ENCODE measurements at places on chromosomes 4 and X.

DNA sequence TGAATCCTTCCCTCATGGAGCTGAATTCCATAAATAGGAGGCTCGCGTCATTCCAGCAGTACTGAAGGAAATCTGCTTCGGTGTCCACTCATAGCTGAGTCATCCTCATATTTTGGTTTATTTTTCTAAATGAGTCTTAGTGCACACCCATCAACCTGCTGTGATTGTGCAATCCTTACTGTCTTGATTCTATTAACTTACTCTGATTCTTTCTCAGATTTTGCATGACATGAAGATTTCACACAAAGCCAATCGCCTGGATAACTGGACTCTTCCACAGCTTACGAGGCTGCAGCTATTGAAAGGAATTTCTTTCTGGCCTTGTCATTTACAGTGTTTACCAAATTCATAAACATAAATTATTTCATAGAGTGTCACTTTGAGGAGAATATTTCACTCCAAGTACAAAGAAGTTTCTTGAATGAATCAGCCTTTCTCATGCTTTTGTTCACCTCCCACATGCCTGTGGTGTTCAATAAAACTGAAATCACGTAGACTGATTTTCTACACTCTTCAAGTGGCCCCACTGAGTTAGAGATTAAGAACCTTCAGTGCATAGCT, 207.6 kb upstream of the SLITRK2 start:
- no peaks in the 10 kb centered on the region for H3K36me3 ChIP-seq
- H3K27me3 ChIP-seq: no peaks in the 10 kb centered on the region
- no peak overlapping the region for H3K27ac ChIP-seq
- no peak overlapping the region for H3K4me3 ChIP-seq

- no peak overlapping the region for H3K27ac ChIP-seq
- no peaks in the 10 kb centered on the region for H3K27me3 ChIP-seq
- DNase-seq: no peak
- H3K4me3 ChIP-seq: no peak overlapping the region
- H3K4me1 ChIP-seq: no peaks in the 10 kb centered on the region
These were observed 1283.4 kb downstream of the PCDH7 start for GRCh38 chr4:32003548-32003947.

DNA sequence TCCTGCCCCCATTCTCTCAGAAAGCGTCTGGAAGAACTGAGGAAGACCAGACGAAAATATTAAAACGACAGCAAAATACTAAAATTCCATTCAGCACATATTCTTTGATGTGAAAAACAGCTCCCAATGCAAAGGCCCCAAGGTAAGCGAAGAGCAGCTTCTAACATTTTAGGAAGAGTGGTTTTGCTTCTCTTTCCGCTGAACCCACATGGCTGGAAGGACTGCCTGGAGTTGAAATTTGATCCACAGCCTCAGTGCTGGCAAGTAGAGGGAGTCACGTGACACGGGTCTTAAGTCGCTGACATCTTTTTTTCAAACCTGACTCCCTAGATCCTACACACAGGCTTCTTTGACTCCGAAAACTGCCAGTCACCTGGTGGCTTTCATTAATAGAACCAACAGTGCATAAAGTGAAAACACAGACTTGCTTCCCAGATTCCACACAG, at the start of gene FAM13A:
FAM13A (minus strand) TSS at position 233 of the 446 bp plus-strand sequence; CDS start at position 12, 221 bp downstream.
- H3K27me3 ChIP-seq: peaks cover 1% of the 10 kb centered on the region
- H3K36me3 ChIP-seq: peaks cover 2% of the 10 kb centered on the region
- H3K4me1 ChIP-seq: peaks cover 8% of the 10 kb centered on the region
- no peak for DNase-seq

DNA sequence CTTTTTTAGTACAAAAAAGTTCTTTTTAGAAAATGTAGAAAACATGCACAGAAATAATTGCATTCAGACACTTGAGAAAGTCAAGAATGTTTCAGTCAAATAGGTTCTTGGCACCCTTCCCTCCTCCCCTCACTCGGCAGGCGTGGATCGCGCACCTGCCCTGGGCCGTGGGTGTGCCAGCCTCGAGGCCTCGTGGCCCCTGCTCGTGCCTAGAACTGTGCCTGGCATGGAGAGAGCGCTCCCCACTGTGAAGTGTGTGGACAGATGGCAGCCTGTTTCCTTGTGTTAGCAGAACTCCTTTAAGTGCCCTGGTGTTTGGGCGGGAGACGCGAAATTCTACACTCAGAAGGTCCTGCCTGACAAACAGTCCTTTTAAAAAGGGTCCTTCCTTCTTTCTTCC, 14.7 kb downstream of the RGS12 start:
- DNase-seq: no peak
- H3K27ac ChIP-seq: no peak overlapping the region
- H3K4me3 ChIP-seq: no peak overlapping the region
- peaks cover 2% of the 10 kb centered on the region for H3K36me3 ChIP-seq
- H3K4me1 ChIP-seq: peaks cover 9% of the 10 kb centered on the region

DNA sequence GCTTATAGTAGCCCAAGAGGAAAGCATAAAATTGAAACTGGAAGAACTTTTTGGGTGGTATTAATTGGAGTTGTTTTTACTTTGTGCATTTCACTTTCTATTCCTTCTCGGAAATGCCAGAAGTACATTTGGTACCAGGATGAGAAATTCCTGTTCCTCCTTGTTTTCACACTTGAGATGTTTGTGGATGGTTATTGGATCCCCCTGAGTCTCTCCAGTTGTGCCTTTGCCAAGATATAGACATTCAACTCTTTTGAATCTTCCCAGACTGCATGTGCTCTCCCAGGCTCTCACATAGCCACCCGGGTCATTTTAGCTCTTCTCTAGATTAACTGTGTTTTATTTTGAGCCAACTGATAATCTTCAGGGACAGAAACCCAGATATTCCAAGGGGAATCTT, 120.5 kb downstream of the AFF1 start:
- H3K4me3 ChIP-seq: no peak overlapping the region
- no peak for DNase-seq
- H3K4me1 ChIP-seq: peaks cover 51% of the 10 kb centered on the region

DNA sequence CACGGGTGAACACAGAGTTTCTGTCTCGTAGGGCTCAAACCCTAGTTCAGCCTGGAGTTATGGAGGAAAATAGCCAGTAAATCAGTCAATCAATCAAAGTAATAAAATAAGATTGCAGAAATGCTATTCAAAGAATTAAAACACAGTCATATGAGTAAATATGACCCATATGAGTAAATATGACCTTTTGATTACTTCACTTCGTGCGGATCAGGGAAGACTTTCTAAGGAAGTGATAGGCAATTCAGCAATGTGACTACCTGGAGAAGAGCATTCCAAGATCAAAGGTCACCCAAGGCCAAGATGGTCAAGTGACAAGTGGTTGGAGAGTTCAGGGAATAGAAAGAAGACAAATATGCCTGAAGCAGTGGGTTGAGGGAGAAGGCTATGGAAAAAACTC, 722.6 kb downstream of the ADGRL3 start:
- no peak for DNase-seq
- no peak overlapping the region for H3K4me3 ChIP-seq
- H3K4me1 ChIP-seq: no peaks in the 10 kb centered on the region
- H3K27ac ChIP-seq: no peak overlapping the region

DNA sequence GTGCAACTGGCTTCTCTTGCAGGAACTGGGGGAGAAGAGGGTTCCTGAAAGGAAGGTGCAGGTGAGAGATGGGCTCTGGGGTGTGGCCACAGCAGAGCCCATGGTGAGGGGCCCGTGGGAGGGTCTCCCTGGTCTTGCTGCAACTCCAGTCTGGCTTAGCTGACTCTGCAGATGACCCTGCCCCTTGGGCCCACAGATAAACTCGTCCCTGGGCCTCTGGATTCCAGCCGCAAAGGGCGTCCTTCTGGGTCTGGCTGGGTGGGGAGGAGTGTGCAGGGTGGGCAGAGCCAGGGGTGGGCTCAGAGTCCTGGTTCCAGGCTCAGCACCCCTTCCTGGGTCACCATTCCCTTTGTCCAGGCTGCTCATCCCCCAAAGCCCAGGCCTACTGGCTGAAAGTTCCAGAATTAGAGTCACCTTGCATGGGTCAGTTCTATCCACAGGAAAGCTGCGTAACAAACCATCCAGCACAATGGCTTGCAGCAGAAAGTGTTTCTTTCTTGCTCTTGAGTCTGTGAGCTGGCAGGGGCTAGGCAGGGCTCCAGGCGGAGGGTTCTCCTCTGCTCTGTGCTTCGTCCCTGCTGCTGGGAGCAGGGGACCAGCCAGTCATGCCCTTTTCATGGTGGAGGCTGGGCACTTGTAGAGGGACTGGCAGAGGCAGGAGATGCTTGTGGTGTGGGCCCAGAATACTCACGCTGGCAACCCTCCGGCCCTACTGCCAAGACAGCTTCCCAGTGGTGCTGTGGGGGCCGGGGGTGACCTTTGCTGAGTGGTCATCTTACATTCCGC, 43.5 kb upstream of the ADRA2C start:
- no peak overlapping the region for H3K27ac ChIP-seq
- H3K4me3 ChIP-seq: no peak overlapping the region
- H3K36me3 ChIP-seq: peaks cover 6% of the 10 kb centered on the region
- DNase-seq: no peak

DNA sequence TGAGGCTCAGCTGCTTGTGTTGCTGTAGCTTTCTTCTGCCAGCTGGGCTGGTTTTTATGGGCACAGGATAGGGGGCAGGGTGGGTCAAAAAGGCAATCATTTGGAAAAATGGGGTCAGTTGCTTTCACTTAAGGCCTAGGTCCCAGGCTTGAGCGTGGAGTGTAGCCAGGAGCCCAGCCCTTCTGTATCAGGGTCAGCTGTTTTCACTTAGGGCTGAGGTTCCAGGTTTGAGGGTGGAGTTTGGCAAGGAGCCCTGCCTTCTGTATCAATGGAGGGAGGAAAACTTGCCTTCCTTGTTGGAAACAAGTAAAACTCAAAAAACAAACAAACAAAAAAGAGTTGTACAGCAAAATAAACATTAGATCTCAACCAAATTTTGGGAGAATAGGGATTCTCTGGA, 37.0 kb upstream of the UGT8 start:
- H3K36me3 ChIP-seq: peaks cover 3% of the 10 kb centered on the region
- H3K27me3 ChIP-seq: peaks cover 2% of the 10 kb centered on the region
- H3K27ac ChIP-seq: no peak overlapping the region
- H3K4me3 ChIP-seq: no peak overlapping the region
- no peak for DNase-seq

DNA sequence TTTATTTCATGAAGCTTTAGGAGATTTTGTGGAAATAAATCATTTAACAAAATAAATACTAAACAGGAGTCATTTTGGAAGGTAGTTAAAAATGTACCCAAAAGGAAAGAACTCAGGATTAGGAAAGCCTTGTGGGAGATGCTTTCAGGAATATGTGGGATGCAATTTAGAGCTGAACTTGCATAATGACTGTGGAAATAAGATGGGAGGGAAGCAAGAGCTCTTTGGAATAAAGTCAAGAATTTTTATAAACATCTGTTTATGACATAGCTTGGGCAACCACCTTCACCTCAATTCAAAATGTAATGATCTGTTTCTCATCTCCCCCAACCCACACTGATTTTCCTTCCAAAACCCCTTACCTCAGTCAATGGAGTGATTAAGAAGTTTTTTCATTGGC, 623.8 kb downstream of the FAT4 start:
- H3K4me3 ChIP-seq: no peak overlapping the region
- no peak overlapping the region for H3K27ac ChIP-seq
- no peak for DNase-seq
- H3K4me1 ChIP-seq: no peaks in the 10 kb centered on the region
- no peaks in the 10 kb centered on the region for H3K27me3 ChIP-seq

GRCh38 chr4:106690487-106690886, 321.9 kb upstream of the GIMD1 start:
- no peaks in the 10 kb centered on the region for H3K36me3 ChIP-seq
- DNase-seq: no peak
- no peak overlapping the region for H3K27ac ChIP-seq
- H3K4me1 ChIP-seq: no peaks in the 10 kb centered on the region
- no peaks in the 10 kb centered on the region for H3K27me3 ChIP-seq

GRCh38 chrX:129000018-129000417, 523.3 kb downstream of the SMARCA1 start:
- H3K27ac ChIP-seq: no peak overlapping the region
- H3K4me3 ChIP-seq: no peak overlapping the region
- no peaks in the 10 kb centered on the region for H3K4me1 ChIP-seq
- no peaks in the 10 kb centered on the region for H3K36me3 ChIP-seq
- no peak for DNase-seq
- H3K27me3 ChIP-seq: no peaks in the 10 kb centered on the region

- H3K4me1 ChIP-seq: peaks cover 6% of the 10 kb centered on the region
- H3K27ac ChIP-seq: no peak overlapping the region
- H3K27me3 ChIP-seq: no peaks in the 10 kb centered on the region
- no peak for DNase-seq
- H3K36me3 ChIP-seq: no peaks in the 10 kb centered on the region
- H3K4me3 ChIP-seq: no peak overlapping the region
These were observed 53.1 kb downstream of the ATXN3L start for GRCh38 chrX:13266641-13267345.

DNA sequence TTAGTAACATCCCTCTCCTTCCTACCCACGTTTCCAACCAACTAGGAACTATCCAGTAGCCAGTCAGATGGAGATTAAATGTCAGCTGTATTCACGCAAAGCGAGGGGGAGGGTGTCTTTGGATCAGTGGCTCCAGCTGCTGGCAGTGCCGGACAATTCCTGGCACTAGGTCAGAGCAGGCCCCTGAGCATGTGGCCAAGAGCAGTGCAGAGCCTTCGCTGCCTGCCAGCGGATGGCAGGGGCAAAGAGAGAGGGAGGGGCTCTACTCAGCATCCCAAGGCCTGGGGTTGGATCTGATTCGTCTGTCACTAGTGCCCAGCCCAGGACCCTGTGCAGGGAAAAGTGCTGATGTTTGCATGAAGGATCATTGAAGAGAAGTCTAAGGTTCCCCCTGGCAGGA, 28.7 kb upstream of the JAKMIP1 start:
- no peak overlapping the region for H3K27ac ChIP-seq
- H3K36me3 ChIP-seq: no peaks in the 10 kb centered on the region
- DNase-seq: no peak
- H3K27me3 ChIP-seq: peaks cover 9% of the 10 kb centered on the region
- H3K4me3 ChIP-seq: no peak overlapping the region

GRCh38 chrX:10195425-10195824, 38.6 kb downstream of the CLCN4 start:
- H3K27me3 ChIP-seq: no peaks in the 10 kb centered on the region
- peak overlapping the region; percentile 39 for H3K27ac ChIP-seq
- H3K4me3 ChIP-seq: no peak overlapping the region
- peaks cover 14% of the 10 kb centered on the region for H3K4me1 ChIP-seq
- no peak for DNase-seq

DNA sequence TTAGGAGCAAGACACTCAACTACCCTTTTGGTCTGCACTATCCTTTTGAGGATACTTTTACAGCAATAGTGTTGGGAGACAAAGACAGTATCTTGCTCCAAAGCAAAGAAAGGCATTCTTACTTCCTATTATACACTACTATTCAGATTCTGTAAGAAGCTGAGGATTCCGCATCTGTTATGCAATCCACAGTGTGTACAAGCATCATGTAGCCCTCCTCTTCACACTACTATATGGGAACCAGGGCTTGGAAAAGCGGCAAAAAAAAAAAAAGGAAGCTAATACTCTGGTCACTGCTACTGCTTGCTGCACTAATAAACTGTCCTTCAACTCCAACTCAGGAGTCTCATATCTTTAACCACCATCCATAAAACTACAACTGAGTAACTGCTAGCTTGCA, 59.1 kb downstream of the FBXW7 start:
- peaks cover 11% of the 10 kb centered on the region for H3K36me3 ChIP-seq
- H3K4me3 ChIP-seq: no peak overlapping the region
- no peak for DNase-seq
- H3K27ac ChIP-seq: peak overlapping the region; percentile 58

Data from memory B cell (primary cell).